Forelimb muscle (tissue), 1 donor: ENCODE measurements at places on chromosomes 2 and 18.

GRCh38 chr2:111007757-111008688 lies 112.7 kb upstream of the BCL2L11 start:
- no peak for DNase-seq

GRCh38 chr2:3430740-3431490 lies 51.4 kb downstream of the TRAPPC12 start:
- DNase-seq: no peak

DNA sequence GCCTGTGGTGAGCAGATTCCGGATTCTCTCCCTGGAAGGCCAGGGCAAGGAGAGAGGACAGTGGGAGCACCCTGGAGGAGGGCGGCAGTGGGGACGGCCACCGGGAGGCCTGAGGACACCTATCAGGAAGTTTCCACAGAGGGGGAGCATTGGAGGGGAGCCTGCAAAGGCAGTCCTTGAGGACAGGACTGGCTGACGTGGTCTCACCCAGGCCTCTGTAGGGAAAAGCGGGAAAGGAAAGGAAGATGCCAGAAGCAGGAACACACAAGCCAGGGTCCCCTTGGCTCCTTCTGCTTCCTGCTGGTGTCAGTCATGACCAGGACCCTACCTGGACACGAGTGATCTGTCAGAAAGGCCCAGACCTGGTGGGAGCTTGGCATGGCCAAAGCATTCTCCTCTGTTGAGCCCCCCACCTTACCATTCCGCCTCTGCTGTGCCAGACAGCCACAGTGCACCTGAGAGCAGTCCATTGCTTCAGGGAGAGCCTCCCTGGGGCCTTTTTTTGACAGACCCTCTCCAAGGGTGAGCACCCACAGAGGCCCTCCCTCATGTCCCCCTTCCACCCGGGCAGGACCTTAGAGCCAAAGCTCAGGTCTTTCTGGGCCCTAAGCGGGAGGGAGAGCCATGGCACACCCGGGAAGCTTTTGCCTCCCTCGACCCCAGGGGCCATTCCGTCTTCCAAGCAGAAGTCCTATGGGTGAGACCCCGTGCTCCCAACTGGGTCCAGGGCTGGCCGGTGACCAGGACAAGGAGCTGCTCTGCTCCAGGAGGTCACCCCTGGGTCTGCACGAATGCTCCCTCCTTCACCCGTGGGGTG lies 333.1 kb downstream of the DYSF start:
- DNase-seq: no peak

- no peak for DNase-seq
Measured at GRCh38 chr2:154557906-154558305, 140.6 kb upstream of the KCNJ3 start.

- DNase-seq: no peak
Measured at GRCh38 chr2:72893594-72894319, 6.5 kb downstream of the SPR start.

GRCh38 chr2:68100189-68100588 lies 37.4 kb upstream of the C1D start:
- no peak for DNase-seq

- no peak for DNase-seq
Measured at GRCh38 chr2:118850168-118850900, 2.9 kb upstream of the EN1 start.

DNA sequence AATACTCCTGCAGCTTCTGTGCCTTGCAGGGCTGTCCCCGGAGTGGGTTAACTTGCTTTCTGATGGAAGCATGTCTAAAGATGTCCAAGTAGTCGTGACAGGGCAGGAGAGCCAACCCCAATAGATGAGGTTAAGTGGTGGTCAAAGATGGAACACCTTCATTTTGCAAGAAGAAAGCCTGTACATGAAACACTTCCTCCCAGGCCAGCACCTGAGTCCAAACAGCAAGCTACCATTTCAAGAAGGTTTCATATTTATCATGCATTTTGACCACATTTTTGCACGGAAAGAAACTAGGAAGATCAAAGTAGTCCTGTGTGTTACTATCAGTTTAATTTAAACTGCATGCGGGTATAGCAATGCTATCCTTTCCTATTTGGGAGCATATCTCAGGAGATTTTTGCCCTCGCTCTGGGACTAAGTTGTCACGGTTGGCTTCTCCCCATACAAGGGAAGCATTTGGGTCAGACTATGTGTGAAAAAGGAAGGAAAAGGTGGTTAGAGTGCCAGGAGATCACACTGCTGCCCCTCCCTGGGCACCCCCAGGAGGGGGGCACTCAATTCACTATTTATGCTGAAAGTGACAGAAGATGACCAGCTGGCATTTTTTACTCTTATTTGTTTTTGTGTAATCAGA lies 187.6 kb downstream of the ZNF521 start:
- no peak for DNase-seq

DNA sequence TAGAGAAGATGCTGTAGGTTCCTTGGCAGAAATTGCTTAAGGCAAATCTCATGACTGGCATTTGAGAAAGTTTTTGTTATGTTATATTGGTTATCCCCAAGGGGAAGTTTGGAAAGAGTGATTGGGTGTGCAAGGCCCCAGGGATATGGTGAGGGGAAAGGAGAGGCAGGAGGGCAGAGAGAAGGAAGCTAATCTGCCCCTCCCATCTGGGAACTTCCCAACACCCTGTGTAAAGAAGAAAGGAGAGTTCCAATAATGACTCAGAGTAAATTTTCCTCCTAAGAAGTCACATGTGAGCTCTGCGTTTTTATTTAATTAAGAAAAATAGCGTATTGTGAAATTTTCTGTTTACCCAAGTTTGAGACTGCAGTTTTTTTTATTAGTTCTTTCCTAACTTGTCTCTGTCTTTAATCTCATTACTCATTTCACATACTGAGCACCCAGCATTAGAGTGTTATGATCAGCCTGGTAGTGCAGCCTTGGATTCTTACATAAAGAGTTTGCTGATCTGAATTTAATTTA lies 3.1 kb upstream of the KYNU start:
- DNase-seq: no peak

- no peak for DNase-seq
Measured at GRCh38 chr2:182668671-182669070, 47.4 kb upstream of the DNAJC10 start.

GRCh38 chr2:24912986-24913385 lies 7.1 kb downstream of the ADCY3 start:
- no peak for DNase-seq

DNA sequence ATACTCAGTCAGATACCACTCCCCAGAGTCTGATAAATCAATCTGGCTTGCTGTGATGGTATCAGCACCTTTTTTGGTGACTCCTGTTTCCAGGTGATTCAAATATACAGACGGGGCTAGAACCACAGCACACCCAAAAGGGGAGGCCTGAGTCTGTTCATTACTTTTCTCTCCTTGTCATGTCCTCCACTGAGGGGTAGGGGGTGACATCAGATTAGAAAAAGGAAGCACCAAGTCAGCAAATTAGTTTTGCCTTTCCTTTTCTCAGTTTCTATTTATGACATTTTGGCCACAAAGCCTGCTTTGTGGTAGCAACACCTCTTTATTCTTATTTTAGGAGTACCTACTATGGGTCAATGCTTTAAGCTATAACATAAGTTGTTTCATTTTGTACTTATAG lies 127.4 kb downstream of the CCDC102B start:
- DNase-seq: no peak

- no peak for DNase-seq
Measured at GRCh38 chr2:236221798-236222197, 42.4 kb downstream of the ASB18 start.

- DNase-seq: no peak
Measured at GRCh38 chr2:236942554-236942953, 143.1 kb upstream of the COPS8 start.

DNA sequence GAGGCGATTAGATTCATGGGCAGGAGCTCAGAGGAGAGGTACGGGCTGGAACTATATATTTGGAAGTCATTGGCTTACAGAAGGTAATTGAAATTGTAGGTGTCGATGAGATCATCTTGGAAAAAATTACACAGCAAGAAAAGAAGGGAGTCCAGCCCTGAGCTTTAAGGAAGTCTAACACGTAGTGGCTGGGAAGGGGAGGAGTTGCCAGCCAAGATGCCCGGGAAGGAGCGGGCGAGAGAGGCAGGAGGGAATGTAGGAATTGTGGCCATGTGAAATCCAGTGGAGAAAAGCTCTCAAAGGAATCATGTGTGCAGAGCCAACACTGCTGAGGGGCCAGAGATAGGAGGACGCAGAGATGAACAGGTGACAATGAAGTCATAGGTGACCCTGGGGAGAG lies 25.6 kb upstream of the SCYGR1 start:
- no peak for DNase-seq

- DNase-seq: peak; percentile 39
Measured at GRCh38 chr2:66171530-66171929, 263.4 kb upstream of the MEIS1 start.

DNA sequence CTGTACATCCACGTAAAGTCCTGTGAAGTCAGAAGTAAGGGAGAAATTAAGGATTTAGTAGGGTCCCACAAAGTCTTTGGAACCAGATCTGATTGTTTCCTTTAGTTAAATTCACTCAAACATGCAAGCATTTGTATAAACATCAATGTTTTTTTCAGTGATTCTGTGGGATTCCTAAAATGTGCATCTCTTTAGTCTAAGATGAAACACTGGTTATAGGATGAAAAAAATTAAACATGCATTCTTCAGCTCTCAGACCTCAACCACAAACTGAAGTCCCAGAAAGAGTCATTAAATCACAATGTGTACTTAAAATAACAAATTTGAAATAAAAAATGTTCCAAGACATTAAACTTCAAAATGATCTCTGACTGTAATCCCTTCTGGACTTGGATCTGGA lies 76.5 kb upstream of the APCDD1 start:
- DNase-seq: no peak

- peak; percentile 48 for DNase-seq
Measured at GRCh38 chr18:9474108-9474982, 968 bp upstream of the RALBP1 start.

DNA sequence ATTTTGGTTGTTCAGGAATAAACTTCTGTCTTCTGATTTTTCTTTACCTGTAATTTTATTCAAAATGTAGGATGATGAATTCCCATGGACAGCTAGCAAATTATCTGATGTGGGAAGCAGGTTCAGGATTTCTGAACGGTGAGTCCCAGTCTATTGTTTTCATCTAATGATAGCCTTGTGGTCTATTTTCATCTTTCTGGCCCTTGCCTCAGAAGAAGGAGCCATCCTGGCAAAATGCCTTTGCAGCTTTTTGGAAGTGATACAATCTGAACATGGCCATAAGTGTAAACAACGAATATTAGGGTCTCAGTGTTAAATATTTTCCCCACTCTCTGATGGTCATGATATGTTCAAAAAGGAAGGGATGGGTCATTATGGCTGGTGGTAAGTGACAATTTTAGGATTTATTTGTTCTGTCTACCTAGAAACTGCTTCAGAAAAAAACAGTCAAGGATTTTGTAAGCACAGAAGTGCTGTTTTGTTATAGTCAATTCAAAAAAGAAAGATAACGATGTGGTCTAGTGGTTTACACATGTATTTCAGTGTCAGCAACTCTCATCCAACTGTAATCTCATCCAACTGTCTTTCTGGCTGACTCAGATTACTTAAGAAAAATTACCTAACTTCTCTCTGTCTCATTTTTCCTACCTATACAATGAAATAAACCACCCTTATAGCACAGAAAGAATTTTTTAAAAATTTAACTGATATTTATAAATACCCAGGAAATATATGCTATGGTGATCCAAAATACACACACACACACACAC lies 272.6 kb upstream of the ERBB4 start:
- DNase-seq: no peak

DNA sequence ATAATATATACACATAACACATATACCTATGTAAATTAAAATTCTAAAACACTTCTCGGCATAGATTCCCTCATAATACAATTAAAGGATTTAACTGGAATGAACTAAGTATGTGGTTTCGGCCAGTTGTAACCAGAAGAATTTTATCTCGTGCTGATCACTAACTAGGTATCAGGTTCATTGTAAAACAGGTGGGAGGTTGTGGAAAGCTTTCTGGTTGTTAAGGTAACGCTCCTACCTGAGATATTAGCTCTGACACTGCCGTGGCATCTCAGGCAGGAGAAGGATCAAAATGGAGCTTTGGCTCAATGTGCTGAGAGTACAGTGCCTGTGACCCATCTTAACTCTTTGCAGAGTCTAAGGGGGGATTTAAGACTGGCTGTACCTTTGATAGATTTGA lies 42.5 kb downstream of the SLC9A2 start:
- DNase-seq: no peak

- DNase-seq: no peak
Measured at GRCh38 chr2:225894236-225894980, 494.9 kb downstream of the NYAP2 start.

DNA sequence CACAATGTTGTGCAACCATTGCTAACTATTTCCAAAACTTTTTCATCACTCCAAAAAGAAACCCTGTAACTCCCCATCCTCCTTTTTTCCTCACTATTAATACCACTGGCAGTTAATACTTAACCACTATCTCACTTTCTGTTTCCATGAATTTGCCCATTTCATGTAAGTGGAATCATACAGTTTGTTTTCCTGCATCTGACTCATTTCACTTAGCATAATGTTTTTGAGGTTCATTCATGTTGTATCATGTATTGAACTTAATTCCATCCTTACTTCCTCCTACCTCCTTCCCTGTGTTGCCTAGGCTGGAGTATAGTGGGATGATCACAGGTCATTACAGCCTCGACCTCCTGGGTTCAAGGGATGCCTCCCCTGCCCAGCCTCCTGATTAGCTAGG lies 68.3 kb downstream of the FAM117B start:
- DNase-seq: no peak

GRCh38 chr18:57916684-57917083 lies 113.6 kb upstream of the ATP8B1 start:
- DNase-seq: no peak

DNA sequence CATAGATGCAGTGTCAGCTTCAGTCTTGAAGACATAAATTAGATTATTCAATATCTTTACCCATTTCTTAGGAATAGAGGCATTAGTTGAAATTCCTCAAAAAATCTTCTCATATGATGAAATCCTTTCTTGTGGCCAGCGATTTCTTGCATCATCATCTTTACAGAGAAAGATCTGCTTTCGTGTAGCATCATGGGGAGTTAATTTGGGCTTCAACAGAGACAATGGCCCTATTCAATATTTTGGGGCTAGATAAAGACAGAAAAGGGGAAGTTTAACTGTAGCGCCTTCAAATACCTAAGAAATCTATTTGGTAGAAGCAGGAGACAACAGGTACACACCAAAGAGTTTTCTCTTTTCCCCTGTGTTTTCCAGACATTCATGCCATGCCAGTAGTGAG lies 73.8 kb downstream of the TGFA start:
- no peak for DNase-seq

- peak; percentile 59 for DNase-seq
Measured at GRCh38 chr2:197097578-197098366, 171.3 kb upstream of the PGAP1 start.

DNA sequence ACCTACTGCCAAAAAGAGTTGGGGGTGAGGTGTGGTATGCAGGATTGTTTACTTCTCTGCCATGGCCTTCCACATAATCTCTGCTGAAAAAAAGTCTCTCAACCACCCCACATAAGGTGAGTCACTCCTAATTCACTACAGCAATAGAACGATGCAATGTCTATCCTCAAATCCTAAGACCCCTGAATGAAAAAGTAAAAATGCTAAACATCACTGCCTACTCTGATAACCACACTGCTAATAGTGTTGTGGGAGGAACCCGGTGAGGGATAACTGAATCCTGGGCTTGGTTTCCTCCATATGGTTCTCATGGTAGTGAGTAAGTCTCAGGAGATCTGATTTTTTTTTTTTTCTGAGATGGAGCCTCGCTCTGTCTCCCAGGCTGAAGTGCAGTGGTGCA lies 252.5 kb downstream of the PIEZO2 start:
- DNase-seq: no peak

GRCh38 chr2:67320861-67321587 lies 76.1 kb upstream of the ETAA1 start:
- no peak for DNase-seq
